8988T (cell line): ENCODE measurements at places on chromosomes 4 and X.

- DNase-seq, result no peak
Measured at GRCh38 chr4:153741541-153741940, 18.3 kb downstream of the RNF175 start.

DNA sequence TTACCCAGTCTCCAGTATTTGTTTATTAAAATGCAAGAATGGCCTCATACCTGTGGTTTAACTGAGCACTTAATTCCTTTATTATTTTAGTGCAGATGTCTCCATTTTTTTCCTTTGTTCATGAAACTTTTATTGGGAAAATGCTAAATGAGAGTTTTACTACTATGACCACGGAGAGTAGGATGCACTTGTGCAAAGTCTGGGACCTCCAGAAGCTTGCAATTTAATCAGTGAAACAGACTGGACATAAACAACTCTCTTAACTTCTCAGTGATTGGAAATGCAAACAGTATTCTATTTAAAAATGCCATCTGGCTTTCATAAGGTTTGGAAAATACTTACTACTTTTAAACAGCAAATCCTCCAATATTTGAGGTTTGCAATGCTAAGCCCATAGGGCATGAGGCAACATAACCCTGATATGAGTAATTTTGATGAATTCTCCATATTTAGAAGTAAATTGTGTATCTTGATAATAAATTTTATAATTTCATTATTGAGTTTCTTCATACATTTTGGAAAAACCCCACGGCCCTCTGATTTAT lies 718.7 kb upstream of the MAGEB2 start:
- DNase-seq, result no peak

- no peak for DNase-seq
Measured at GRCh38 chr4:97394653-97395052, 748.6 kb downstream of the STPG2 start.

- DNase-seq, result no peak
Measured at GRCh38 chr4:143287572-143287923, 49.1 kb upstream of the GAB1 start.

DNA sequence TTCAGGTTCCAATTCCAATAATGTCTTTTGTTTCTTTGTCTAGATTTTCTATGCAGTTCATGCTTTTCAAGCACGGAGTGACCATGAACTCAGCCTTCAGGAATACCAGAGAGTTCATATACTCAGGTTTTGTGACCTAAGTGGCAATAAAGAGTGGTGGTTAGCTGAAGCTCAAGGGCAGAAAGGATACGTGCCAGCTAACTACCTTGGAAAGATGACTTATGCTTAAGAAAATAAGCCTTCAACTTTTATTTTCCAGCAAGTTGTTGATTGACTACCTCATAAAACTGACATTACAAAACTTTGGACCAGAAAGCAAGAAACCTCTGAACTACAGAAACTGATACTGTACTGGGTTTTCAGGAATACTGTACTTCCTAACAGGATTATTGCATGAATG lies 30.8 kb downstream of the INTS12 start:
- DNase-seq, result no peak
